Muscle of back (tissue), 13 donors: ENCODE measurements at places on chromosomes 5 and 9.

GRCh38 chr9:636931-637591, 204.4 kb upstream of the DMRT1 start:
- DNase-seq, result no peak

DNA sequence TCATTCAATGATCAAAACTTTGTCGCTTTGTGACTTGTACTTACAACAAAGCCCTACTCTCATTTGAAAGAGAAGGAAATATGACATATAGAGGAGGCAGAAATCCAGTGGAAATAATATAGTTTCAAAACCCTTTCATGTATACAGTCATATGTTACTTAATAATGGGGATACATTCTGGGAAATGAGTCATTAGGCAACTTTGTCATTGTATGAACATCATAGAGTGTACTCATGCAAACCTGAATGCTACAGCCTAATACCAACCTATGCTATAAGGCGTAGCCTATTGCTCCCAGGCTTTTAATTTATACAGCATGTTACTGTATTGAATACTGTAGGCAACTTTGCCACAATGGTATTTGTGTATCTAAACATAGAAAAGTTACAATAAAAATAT, 69.0 kb upstream of the SMC2 start:
- DNase-seq, result no peak

- no peak for DNase-seq
Observed at GRCh38 chr9:22030101-22030598, 21.0 kb upstream of the CDKN2B start.

DNA sequence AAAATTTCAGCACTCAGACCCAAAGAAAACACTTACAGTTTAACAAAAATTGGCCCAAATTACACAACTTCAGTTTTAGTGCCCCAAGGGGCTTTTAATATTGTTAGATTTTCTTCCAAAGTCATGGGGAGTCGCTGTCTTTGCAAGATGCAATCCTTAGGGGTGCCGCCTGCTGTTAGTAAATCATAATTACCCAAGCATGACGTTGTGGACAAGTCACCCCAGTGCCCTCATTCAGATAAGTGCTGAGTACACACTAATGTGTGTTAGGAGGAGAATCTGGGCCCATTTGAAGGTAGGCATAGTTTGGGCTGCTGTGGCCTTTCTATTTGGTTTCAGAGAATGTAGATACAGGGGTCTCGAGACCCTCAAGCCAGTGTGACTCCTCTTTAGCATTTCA, 138.1 kb downstream of the SV2C start:
- no peak for DNase-seq

- DNase-seq, result no peak
Observed at GRCh38 chr5:88193896-88194295, 74.7 kb downstream of the TMEM161B start.

DNA sequence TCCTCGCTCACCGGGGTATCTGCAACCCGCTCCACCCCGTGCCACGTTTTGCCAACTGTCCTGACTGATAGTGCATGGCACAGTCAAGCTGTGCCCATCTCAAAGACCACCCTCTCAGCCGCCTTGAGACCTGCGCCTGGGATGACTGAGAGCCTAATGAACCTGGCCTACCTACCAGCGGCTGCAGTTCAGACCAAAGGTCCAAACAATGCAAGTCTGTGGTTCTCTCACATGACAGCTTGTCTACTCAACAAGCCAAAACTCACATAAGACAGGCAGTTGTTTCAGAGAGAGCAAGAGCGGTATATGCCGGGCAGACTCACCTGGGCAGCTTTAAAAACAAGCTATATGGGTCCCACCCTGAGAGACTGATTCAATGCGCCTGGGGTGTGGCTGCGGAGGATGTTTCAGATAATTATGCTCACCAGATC, 70.5 kb downstream of the EPB41L4B start:
- no peak for DNase-seq

GRCh38 chr9:25224309-25224708, 453.9 kb downstream of the TUSC1 start:
- no peak for DNase-seq

GRCh38 chr5:78667461-78668103, 19.0 kb upstream of the LHFPL2 start:
- no peak for DNase-seq
